Progenitor cell of endocrine pancreas (in vitro differentiated cells): ENCODE measurements at places on chromosomes 6 and 20. TPM values are rescaled to one million over a fixed set of nuclear protein-coding genes. Genes with fewer than 3 reads are reported as not detected.

CRYBG1 gene
- 3.0 and 3.4 TPM in 2 replicates for total RNA-seq

- no peak for DNase-seq
These were observed 394.7 kb downstream of the THBS2 start for GRCh38 chr6:168858926-168859325.

GRCh38 chr6:148971031-148971927 is 224.4 kb downstream of the UST start:
- DNase-seq: no peak

DNA sequence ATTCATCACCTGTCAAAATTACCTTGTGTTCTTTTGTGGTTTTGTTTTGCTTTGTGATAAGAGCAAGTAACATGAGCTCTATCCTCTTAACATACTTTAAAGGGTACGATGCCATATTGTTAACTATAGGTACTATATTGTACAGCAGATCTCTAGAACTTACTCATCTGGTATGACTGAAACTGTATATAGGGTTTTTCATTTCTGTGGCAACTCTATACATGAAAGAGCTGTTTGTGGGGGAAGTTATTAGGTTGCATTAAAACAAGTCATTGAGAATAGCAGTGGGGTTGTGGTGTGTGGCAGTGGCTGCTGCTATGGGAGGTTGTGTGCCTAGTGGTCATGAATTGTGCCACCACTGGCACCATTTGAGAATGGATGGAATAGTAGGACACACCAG is 268.4 kb downstream of the KCNQ5 start:
- no peak for DNase-seq

DNA sequence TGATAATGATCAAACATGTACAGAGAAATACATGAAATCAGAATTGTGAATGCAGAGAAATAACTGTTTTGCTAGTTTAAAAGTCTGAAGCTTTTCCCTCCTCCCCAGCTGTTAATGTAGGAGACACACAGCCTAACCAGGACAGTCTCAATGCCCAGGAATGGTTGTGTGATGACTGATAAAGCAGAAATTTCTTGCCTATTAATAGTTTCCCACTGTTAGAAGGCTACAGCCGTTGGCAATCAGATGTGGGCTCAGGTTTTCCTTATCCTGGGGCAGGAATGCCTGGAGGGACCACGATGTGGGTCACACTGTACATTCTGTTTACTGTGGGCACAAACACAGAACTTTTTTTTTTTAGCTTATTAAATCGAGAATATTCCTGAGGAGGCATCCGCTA is 1.9 kb downstream of the PPP1R3D start:
- no peak for DNase-seq
